ENCODE measurements at places on chromosomes 11 and 22. TPM values are rescaled to one million over a fixed set of nuclear protein-coding genes. Genes with fewer than 3 reads are reported as not detected.
A peak's percentile ranks its signal among the peaks of the same experiment; 100 is the strongest.

DNA sequence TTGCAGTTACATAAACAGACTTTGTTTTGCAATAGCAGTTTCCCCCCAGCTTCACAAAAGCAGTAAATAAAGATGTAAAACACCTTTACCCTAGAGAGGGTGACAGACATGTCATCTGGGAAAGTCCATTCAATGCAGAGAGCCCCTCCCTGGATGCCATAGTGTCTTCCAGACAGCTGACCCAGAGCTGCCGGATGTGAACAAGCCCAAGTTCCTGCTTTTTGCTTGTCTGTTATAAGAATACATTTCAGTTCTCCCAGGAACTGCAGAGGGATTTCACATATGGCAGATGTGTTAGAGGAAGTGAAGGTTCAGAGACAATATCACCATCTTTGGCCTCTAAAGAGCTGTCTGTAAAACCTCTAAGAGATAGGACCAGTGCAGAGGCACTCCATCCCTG is 48.9 kb downstream of the RELT start:
- no peak for DNase-seq

GRCh38 chr11:764322-765024 is 12.8 kb downstream of the GATD1 start:
- DNase-seq, result no peak

DNA sequence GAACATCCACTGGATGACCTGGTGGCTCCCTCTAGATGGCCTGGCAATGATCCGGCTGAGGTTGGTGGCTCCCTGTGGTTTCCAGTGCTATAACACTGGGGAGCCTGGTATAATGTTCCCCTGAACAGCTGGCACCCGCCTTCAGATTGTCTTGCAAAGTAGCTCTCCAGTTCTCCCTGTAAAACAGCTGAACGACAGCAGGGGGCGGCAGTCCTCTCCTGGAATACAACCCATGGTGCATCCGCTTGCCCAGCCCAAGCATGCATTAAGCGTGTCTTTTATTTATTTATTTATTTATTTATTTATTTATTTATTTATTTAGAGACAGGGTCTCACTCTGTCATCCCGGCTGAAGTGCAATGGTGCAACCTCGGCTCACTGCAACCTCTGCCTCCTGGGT is 258.9 kb downstream of the BUD13 start:
- peak; percentile 41 for DNase-seq

DNA sequence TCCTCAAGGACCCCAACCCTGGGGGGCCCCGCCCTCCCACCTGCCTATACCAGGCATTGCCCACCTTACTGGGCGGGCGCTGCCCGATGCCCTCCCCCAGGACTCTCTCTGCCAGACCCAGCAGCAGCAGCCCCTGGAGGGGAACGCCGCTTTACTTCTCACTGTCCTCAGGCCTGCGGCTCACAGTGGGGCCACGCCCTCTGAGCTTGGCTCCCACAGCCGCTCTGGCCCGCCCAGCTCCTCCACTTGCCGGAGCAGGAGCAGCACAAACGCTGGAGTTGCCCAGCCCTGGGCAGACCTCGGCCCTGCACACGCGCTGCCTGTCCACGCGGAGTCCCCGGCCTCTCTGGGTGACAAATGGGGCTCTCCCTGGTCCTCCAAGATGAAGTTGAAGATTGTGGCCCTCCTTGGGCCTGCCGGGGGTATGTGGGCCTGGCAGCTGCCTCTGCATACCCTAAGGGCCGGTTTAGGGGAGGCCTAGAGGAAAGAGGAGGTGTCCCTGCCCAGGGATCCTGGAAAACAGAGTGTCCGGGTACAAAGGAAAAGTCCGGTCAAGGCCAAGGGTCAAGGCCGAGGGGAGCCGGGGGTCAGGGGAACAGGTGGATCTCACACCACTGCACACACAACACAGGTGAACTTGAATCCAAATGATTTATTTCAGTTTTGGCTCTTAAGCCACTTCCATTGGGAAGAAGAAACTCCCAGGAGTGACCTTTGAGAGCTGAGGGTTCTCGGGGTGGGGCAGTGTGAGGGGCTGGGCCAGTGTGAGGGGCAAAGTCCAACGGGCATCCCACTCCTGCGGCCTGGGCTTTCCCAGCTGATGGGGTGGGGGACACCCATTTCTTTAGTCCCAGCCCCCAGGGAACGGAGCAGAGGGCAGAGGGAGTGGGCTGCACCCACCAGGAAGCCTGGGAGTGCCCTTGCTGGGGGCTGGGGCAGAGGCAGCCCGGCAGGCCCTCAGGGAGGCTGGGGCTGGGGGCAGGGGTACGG is 674 bp upstream of the BAIAP2L2 start:
- DNase-seq, result no peak

- DNase-seq, result no peak
Observed at GRCh38 chr22:37244922-37245722, 1.1 kb upstream of the RAC2 start.

DNA sequence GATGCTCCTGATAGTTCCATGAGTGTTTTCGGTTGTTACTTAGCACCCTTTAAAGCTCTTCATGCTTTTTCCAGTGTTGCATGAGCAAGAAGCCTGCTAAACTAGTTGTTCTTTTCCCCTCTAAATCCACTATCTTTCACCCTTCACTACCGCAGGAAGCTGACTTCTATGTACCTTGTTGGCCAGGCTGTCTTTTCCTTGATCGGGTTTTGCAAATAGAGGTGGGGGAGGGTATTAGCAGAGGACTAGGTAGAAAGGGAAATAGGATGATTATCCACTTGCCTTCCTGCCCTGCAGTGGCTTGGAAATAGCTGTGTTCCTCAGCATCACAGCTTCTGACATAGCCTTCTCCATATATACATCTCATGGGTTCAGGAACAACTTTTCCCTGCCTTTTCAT is 23.9 kb downstream of the AASDHPPT start:
- DNase-seq, result no peak

DNA sequence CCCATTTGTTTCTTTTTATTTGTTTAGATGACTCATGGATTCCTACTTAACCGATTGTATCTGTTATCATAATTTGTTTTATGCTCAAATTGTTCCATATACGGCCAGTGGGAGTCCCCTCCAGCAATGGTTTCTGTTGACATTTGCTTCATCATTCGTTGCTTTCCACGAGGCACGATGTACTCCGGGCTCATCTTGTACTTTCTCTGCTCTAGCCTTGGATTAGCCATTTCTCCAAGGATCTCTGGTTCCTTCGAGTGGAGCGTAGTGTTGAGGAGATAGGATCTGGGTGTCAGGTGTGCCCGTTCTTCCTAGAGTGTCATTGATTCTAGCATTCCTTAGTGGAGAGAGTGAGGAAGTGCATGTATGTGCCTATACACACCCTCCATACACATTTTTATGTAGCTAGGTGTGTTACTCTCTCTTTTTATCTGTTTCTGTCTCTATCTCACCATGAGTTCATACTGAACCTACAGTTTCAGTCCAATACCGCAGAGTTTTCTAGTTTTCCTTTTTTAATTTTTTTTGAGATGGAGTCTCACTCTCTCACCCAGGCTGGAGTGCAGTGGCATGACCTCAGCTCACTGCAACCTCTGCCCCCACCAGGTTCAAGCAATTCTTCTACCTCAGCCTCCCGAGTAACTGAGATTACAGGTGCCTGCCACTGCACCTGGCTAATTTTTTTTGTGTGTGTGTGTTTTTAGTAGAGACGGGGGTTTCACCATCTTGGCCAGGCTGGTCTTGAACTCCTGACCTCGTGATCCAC is 31.4 kb downstream of the TECTA start:
- no peak for DNase-seq

- no peak for DNase-seq
Observed at GRCh38 chr11:35324981-35325380, 94.4 kb downstream of the SLC1A2 start.

GRCh38 chr11:134907636-134908035 is 495.6 kb upstream of the B3GAT1 start:
- DNase-seq, result no peak

DNA sequence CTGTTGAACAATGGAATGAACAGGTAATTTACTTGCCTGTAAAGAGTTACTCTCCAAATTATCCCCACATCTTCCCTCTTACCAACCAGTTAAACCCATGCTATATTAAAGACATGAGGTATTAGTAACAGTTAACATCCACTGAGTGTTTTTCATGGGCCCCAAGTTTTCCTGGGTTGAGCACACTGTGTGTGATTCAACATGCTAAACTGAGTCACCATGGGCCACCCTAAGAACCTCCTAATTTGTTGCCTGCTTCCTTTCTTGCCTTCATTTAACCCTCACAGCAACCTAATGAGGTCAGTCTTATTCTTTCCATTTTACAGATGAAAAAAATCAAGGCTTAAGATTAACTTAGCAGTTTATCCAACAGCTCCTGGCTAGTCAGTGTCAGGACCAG is 51.0 kb downstream of the GALNT18 start:
- no peak for DNase-seq

DNA sequence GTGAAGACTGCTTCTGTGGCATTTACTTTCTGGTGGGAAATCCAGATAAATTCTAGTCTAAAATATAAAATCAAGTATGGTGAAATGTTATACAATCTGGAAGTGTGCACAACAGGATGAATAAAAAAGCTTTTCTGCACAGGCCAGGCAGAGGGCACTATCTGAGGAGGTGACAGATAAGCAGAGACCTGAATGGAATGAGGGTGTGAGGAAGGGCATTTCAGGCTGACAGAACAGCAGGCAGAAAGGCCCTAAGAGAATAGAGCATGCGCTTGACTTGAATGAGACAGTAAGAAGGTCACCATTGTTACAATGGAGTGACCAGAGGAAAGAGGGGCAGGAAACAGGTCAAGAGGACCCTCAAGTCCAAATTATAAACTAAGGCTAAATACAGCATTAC is 33.6 kb upstream of the FNBP4 start:
- DNase-seq, result no peak

- no peak for DNase-seq
Observed at GRCh38 chr11:115126515-115127208, 377.6 kb downstream of the CADM1 start.

Gene VWCE
- 0.94 TPM for total RNA-seq

Gene ADAMTS8
- not detected for total RNA-seq

Gene KCTD14
- not detected for total RNA-seq

Gene MS4A4A
- total RNA-seq, result not detected

Gene MICALL1
- 25.2 TPM for total RNA-seq

All from CD4-positive, CD25-positive, alpha-beta regulatory T cell (primary cell).